ENCODE measurements at places on chromosomes 5 and 9. TPM values are rescaled to one million over a fixed set of nuclear protein-coding genes. Genes with fewer than 3 reads are reported as not detected.

The ADAMTSL2 gene
- total RNA-seq = 0.85 TPM

The CA9 gene
- 2.1 TPM for total RNA-seq

- DNase-seq = no peak
Observed at GRCh38 chr9:91915524-91916263, 34.3 kb downstream of the ROR2 start.

DNA sequence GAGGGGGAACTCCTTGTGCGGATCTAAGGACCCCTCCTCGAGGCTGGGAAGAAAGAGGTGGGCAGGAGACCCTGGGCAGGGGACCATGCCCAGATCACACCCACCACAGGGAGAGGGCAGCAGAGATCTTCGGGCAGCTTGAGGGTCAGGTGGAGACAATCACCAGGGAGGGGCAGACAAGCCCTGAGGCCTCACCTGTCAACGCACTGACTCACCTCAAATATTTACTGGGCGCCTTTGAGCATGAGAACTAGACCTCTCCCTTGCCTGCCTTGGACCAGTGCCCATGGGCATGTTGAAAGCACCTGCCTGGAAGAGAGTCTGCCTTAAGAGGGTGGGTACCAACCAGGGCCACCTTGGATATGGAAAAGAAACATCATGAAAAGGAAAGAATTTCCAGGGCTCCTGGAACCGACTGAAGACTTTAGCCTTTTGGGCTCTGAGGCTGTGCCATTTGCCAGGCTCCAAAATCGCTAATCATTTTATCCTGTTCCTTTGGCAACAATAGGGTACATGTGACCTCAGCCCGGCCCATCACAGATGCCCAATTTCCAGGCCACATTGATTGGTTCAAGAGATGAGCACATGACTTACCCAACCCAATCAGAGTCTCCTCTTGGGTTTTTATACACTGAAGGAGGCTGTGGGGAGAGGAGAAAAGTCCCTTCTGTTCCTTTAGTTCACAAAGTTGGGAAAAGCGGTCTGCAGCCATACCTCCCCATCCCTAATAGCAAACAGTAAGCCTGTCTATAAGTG, 10.4 kb upstream of the SPINK4 start:
- no peak for DNase-seq

- no peak for DNase-seq
Observed at GRCh38 chr5:80745490-80745889, 90.7 kb upstream of the DHFR start.
